ENCODE measurements at places on chromosomes 3 and 15.
A peak's percentile ranks its signal among the peaks of the same experiment; 100 is the strongest.

DNA sequence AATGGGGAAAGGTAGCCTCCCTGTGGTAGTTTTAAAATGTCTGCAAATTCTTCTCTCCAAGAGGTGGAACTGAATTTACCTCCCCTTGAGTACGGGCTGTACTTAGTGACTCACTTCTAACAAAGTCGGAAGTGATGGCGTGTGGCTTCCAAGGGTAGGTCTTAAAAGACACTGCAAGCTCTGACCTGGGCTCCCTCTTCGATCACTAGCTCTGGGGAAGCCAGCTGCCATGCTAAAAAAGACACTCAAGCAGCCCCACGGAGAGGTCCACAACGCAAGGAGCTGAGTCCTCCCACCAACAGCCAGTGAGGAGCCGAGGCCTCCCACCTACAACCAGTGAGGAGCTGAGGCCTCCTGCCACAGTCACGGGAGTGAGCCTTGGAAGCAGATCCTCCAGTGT is 122.0 kb upstream of the HACD2 start:
- no peak for DNase-seq

- peak; percentile 53 for DNase-seq
Measured at GRCh38 chr15:41772720-41773331, 1.5 kb upstream of the MAPKBP1 start.

- no peak for DNase-seq
Measured at GRCh38 chr15:49038382-49038781, 7.9 kb downstream of the SECISBP2L start.

- no peak for DNase-seq
Measured at GRCh38 chr3:70992131-70992530, 591.4 kb downstream of the FOXP1 start.

DNA sequence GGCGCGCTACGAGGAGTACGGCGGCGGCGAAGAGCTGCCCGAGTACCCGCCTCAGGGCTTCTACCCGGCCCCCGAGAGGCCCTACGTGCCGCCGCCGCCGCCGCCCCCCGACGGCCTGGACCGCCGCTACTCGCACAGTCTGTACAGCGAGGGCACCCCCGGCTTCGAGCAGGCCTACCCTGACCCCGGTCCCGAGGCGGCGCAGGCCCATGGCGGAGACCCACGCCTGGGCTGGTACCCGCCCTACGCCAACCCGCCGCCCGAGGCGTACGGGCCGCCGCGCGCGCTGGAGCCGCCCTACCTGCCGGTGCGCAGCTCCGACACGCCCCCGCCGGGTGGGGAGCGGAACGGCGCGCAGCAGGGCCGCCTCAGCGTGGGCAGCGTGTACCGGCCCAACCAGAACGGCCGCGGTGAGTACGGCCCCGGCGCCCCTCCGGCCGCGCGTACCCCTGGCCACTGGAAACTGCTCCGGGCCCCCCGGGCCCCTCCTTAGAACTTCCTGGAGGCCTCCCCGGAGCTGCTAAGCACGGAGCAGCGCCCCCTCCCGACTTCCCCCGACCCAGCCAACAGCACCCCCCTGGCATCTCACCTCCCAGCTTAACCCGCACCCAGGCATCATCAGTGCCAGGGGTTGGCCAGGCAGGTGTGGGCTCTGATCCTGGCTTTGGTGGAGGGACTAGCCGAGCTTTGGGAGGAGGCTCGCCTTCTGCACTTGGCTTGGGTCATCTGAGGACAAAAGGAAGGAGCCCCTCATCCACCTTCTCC is 1.4 kb downstream of the LOXL1 start:
- peak; percentile 17 for DNase-seq

- no peak for DNase-seq
Measured at GRCh38 chr15:38994310-38994709, 429.7 kb upstream of the RASGRP1 start.

GRCh38 chr3:40649346-40649745 is 124.6 kb downstream of the ZNF621 start:
- no peak for DNase-seq

DNA sequence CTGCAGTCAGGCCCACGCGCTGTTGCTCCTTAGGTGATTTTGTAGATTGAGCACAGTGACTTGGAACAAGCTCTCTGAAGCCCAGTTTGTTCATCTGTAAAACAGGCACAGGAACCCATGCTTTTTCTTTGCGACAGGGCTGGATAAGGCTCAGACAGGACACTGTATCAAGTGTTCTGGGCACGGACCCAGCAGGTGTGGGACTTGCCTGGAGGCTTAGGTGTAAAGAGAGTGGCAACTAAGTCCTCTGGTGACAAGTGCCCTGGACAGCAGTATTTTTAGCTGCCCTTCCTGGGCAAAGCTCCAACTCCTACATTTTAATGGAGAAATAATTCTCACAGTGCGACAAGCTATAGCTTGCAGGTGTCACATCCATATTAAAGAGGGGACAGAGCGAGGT is 32.2 kb downstream of the CD276 start:
- DNase-seq, result no peak

GRCh38 chr3:168284728-168285127 is 189.0 kb upstream of the GOLIM4 start:
- no peak for DNase-seq

- no peak for DNase-seq
Measured at GRCh38 chr3:114293838-114294535, at the start of gene TIGIT. TSS of gene TIGIT (plus strand) at chr3:114294028. CDS start at chr3:114294062, 34 bp downstream.

GRCh38 chr3:126484148-126484547 is 8.5 kb upstream of the ZXDC start:
- DNase-seq, result no peak

- DNase-seq, result no peak
Measured at GRCh38 chr3:14138878-14139655, 14.2 kb downstream of the TMEM43 start.

- DNase-seq, result peak; percentile 8
Measured at GRCh38 chr3:132268956-132269355, 48.3 kb upstream of the ACP3 start.

DNA sequence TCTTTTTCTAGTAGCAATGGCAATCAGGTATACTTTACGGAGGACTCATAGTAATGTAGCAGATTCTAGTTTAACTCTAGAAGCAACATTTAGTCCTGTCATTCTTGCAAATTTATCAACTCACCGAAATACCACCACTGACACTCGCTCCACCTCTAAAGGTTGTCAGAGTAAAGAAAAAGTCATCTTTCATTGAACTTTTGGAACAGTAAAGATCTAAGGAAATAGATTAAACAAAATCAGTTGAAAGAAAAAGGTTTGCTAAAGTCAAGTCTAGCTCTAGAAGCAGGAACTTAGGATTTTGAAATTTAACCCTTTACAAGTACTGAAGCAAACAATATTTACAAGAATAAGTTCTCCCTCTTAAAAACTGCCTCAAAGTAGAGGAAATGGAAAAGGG is 8.7 kb downstream of the ATP8B4 start:
- no peak for DNase-seq

- DNase-seq, result peak; percentile 67
Measured at GRCh38 chr15:78000091-78000926, 77.2 kb downstream of the TBC1D2B start.

GRCh38 chr15:59059076-59059597 is 45.8 kb upstream of the CCNB2 start:
- no peak for DNase-seq

DNA sequence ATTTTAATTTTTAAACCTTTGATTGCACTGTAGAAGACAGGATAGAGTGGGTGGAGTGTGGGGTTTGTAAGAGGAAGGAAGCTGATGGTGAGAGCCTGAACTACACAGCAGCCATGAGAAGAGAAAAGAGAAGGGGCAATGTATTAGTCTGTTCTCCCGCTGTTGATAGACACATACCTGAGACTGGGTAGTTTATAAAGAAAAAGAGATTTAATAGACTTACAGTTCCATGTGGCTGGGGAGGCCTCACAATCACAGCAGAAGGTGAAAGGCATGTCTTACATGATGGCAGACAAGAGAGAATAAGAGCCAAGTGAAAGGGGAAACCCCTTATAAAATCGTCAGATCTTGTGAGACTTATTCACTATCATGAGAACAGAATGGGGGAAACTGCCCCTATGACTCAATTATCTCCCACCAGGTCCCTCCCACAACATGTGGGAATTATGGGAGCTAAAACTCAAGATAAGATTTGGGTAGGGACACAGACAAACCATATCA is 37.3 kb downstream of the STARD5 start:
- DNase-seq, result no peak

- DNase-seq, result peak; percentile 54
Measured at GRCh38 chr3:187744169-187745151, 808 bp downstream of the BCL6 start.

DNA sequence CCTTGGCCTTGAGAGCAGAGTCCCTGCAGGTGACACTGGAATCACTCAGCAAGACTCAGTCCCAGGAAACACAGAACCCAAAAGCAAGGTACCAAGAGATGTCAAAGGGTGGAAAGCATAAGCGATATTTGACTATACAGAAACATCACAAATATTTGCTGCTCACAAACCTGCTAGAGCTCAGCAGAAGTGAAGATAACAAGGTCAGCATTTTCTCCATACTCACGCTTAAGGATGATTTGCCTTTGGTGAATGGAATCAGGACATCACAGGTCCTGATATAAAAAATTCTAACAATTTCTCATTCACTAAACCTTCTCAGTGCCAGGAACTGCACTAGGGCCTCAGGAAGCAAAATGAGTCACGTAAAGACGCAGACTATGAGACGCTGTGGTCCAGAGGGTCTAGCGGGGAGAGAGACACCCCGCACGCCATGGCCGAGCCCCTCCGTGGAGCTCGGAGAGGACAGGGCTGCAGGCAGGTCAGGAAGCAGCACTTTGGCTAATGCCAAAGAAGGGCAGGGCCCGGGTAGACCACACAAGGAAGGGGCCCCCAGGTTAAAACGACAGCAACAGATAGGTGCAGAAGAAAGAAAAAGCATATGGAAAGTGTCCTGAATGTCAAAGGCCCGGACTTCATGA is 10.7 kb downstream of the PCSK6 start:
- no peak for DNase-seq

- DNase-seq, result peak; percentile 35
Measured at GRCh38 chr3:50157827-50158529, 2.9 kb downstream of the SEMA3F start.

- DNase-seq, result no peak
Measured at GRCh38 chr3:156368189-156368588, 186.7 kb downstream of the SSR3 start.

DNA sequence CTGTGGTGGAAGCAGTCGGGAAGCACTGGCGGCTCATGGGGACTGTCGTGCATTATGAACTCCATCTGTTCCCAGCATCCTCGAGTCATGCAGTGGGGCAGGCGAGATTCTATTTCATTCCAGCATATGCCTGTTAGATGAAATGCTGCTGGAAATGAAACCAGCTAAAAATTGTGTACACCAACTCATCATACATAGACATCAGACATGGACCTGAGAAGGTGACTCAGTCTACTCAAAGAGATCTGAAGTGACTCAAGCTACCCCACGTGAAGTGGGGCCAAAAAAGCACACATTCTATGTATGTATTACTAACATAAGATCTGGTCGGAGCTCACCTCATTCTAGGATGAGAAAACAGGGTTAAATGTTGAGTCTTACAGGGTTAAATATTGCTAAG is 47.5 kb upstream of the FAM98B start:
- DNase-seq, result no peak

Measured in K562 (cell line).